ENCODE measurements at places on chromosomes 3 and 15.
A peak's percentile ranks its signal among the peaks of the same experiment; 100 is the strongest.

DNA sequence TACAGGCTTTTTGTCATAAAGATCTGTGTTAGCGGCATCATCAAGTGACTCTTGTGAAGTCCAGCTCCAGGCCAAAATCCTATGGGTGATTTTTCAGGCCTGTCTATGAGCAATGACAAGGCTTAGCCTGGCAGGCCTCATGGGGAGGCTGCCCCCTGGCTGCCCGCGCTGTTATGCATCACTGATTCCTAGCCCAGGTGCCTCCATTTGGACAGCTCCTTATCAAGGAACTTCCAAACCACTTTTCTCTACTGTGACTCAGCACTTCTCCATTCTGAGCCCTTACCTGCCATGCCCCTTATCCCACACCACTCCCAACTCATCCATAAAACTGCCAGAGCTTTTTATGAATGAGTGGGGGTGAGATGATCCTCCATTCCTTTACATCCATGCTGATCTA lies 91.5 kb upstream of the C3orf80 start:
- no peak for DNase-seq

- DNase-seq: no peak
Observed at GRCh38 chr3:105490045-105490444, 123.3 kb downstream of the ALCAM start.

DNA sequence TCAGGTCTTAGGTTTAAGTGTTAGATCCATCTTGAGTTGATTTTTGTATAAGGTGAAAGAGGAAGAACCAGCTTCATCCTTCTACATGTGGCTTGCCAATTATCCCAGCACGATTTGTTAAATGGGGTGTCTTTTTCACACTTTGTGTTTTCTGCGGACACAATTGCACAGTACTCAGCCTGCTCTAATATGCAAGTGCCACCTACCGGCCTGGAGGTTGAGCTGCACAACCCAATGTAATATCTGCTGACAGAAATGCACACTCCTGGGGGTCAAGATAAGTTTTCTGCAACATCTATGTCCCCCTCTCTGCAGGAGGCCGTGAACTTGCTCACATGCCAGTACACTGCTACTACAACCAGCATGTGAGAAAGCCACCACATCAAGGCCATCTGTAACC lies 791.9 kb upstream of the ROBO1 start:
- no peak for DNase-seq

- DNase-seq: peak; percentile 44
Observed at GRCh38 chr15:63860155-63860554, 26.4 kb upstream of the HERC1 start.

- no peak for DNase-seq
Observed at GRCh38 chr3:10182950-10183349, 18.2 kb downstream of the IRAK2 start.

GRCh38 chr3:170437176-170437575 lies 18.5 kb downstream of the CLDN11 start:
- no peak for DNase-seq

DNA sequence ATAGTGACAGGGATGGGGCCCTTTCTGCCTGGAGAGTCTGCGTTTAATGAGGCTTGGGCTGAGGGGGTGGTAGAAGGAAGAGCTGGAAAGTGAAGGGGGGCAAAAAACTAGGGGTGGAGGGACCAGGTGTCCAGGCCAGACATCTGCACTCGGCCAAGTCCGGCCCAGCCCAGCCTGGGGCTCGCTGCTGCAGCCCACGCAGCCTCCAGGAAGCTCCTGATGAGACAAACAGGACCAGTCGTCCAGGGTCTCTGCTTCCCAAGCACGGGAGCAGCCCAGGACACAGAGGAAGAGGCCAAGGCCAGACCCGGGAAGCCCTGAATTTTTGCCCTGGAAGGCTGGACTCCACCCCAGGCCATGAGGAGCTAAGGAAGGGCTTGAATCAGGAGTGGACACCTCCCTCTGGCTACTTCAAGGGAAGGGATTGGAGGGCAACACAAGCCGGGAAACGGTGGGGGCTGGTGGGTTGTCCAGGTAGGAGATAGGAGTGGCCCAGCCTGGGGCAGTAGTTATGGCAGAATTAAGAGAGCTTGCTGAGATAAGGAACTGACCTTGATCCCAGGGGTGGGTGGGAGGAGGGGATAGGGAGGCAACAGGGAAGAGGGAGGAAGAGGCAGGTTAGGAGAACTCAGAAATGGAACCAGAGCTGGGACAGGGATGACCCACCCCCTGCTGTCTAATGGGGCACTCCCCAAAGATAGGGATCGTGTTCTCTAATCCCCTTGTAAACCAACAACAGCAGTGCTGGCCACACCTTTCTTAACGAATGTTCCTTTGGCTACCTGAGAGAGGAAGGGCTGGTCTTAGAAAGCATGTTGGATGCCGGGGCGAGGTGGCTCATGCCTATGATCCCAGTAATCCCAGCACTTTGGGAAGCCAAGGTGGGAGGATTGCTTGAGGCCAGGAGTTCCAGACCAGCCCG lies 89.5 kb downstream of the ANP32A start:
- no peak for DNase-seq

- no peak for DNase-seq
Observed at GRCh38 chr15:75620841-75621391, 4.6 kb downstream of the SNUPN start.

DNA sequence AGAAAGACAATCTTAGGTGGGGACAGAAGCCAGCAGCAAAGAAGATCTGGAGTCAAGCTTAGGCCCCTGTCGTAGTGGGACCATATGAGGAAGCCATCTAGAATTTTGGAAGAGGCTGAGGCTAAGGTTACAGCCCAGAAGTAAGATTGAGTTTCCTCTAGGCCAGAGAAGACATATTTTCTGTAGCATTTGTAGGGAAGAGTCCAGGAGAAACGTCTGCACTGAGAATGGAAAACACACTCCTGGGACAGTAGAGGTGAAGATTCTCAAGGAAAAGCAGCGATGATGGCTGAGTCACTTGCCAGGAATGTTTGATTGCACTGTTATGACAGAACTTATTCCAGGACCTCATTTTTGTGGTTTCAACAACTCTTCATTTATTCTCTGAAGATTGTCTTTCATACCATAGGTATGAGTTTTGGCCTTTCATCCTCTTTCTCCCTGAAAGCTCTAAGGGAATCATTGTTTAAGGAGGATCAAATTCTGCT lies 107.2 kb downstream of the GTPBP8 start:
- DNase-seq: no peak

GRCh38 chr3:13072239-13072599 lies 1.0 kb downstream of the IQSEC1 start:
- DNase-seq: no peak

GRCh38 chr15:51497806-51498205 lies 124.8 kb downstream of the DMXL2 start:
- DNase-seq: no peak

Data from stimulated activated CD4-positive, alpha-beta T cell treated with anti-CD3 and anti-CD28 coated beads, Interleukin-4, amount 100 ng/mL, for 24 hours (primary cell).